ENCODE measurements at places on chromosomes 16 and 17. TPM values are rescaled to one million over a fixed set of nuclear protein-coding genes. Genes with fewer than 3 reads are reported as not detected.
A peak's percentile ranks its signal among the peaks of the same experiment; 100 is the strongest.

Gene TNFRSF13B
- not detected for total RNA-seq

GRCh38 chr16:81786868-81787267, 7.8 kb downstream of the PLCG2 start:
- no peaks in the 10 kb centered on the region for H3K36me3 ChIP-seq
- H3K4me1 ChIP-seq = peaks cover 12% of the 10 kb centered on the region

DNA sequence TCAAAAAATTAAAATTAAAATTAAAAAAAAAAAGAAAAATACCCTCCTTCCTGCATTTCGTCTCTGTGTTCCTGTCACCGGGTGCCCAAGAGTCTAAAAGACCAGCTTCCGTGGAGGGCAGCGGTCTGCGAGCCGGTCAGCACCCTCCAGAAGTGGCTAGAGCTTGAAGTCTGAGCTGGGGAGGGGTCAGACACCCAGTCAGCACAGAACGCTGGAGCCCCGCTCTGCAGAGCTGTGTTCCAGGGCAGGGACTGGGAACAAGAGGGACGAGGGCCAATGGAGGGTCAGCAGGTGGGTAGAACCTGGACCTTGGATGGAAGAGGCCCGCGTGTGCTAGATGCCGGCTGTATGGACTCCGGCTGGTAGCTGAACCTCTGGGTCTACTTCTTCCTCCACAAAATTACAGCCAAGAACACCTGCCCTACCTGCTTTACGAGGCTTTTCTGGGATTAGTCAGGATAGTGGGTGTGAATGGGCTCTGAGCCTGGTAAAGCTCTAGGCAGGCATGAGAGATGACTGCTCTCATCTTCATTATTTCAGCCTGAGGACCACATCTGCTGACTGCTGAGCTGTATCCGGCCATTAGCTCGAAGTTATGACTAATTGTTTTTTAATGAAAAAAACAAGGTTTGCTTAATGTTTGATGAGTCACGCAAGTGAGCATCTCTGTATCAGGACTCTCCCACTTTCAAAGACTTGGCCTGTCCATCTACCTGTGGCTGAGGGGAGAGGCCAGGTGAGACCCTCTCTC, 5.9 kb downstream of the TRPV1 start:
- DNase-seq = no peak
- no peaks in the 10 kb centered on the region for H3K27me3 ChIP-seq
- no peak overlapping the region for H3K27ac ChIP-seq
- H3K4me1 ChIP-seq = no peaks in the 10 kb centered on the region
- H3K4me3 ChIP-seq = no peak overlapping the region

- no peaks in the 10 kb centered on the region for H3K36me3 ChIP-seq
- no peak overlapping the region for H3K27ac ChIP-seq
- DNase-seq = no peak
Measured at GRCh38 chr17:77036841-77037381, 103.9 kb upstream of the SEC14L1 start.

DNA sequence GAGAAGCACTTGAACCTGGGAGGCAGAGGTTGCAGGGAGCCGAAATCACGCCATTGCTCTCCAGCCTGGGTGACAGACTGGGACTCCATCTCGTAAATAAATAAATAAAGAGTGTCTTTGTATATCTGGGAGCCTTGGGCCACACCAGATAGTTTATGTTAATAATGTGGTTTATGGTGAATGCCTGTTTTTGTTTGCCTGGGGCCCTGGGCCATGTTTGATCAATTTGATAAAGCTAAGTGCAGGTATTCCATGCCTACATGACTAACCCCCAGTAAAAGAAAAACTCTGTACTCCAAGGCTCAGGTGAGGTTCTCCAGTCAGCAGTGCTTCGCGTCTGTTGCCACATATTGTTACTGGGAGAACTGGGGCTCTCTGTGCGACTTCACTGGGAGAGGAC, 15.1 kb downstream of the SCIMP start:
- H3K27ac ChIP-seq = no peak overlapping the region
- H3K4me3 ChIP-seq = no peak overlapping the region
- DNase-seq = no peak
- H3K27me3 ChIP-seq = no peaks in the 10 kb centered on the region

GRCh38 chr17:28494445-28495188, 11.5 kb upstream of the FOXN1 start:
- no peaks in the 10 kb centered on the region for H3K36me3 ChIP-seq
- H3K27me3 ChIP-seq = no peaks in the 10 kb centered on the region
- peak; percentile 69 for DNase-seq
- no peak overlapping the region for H3K4me3 ChIP-seq
- H3K27ac ChIP-seq = no peak overlapping the region
- peaks cover 24% of the 10 kb centered on the region for H3K4me1 ChIP-seq

DNA sequence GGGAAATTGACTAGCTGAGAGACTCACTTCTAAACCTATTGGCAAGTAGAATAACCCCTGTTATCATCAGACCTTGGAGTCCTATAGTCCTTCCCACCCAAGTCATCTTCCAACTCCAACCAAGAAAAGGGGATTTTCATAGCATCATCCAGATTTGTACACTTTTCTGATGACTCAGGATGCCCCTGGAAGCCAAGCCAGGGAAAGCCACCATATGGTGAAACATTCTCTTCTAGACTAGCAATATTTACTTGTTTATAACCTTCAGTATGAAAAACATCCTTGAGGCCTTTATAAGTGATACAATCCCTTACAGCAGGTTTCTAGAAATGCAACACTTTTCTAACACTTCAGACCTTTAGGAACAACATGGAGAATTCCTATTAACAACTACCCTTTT, 618.8 kb upstream of the CDH11 start:
- no peaks in the 10 kb centered on the region for H3K36me3 ChIP-seq
- no peak for DNase-seq
- no peak overlapping the region for H3K27ac ChIP-seq
- H3K27me3 ChIP-seq = no peaks in the 10 kb centered on the region
- no peak overlapping the region for H3K4me3 ChIP-seq
